ENCODE measurements at places on chromosomes 4 and X.

DNA sequence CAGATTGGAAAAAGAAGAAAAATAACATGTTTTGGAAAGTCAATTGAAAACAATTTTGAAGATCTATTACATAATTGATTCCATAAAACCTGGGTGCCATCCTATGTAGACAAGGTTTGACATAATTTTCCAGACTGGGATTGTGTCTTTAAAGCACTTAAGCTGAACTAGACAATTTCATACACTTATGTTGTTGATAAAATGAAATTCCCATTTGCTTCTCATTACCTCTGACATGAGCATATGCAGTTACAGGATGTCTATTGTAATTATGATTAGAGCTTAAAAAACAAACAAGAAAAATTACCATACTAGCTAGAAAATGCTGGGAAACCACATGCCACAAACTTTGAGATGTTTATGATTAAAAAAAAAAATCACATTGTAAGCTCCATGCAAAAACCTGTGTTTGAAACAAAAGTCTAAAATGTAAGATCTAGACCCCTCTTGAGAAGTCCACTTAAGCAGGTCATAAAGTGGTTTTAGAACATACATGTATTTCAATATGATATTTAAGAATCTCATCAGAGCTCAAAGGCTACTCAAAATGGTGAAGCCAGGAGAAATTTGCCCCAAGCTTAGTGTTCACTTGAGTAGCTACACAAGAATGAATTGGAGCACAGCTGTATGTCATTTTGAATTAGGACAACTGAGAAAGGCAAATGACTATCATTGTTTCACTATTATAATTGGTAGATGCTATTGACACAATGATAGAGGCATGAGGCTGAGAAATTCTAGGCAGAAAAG lies 181.1 kb upstream of the PABPC4L start:
- DNase-seq, result no peak

- DNase-seq, result no peak
Observed at GRCh38 chr4:121599049-121599448, 97.7 kb downstream of the ANXA5 start.

DNA sequence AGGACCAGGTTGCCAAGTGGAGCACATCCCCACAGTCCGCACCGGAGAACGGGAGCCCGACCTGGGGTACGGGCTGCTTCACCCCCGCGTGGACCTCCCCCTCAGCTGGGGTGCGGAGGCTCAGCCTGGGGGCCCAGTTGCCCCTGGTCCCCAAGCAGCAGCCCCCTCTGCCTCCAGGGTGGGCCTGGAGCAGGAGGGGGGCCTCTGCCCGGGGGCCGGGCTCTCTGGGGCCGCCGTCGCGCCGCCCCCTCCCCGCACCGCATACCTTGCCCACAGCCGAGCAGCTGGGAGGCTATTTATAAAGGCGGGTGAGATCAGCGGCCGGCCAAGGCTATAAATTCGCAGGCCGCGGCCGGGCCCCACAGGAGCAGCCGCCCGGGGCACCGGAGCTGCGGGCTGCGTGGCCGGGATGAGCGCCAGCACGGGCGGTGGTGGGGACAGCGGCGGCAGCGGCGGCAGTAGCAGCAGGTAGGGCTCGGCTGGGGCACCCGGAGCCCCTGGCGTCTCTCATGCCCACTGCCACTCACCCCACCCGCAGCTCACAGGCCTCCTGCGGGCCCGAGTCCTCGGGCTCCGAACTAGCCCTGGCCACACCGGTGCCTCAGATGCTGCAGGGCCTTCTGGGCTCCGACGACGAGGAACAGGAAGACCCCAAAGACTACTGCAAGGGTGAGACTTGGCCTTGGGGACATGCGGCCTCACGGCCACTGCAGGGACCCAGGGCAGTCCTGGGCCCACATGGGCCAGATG lies at the start of gene SRPK3:
TSS of gene SRPK3 (plus strand) at position 364 of the 750 bp plus-strand sequence. CDS start at position 410, 46 bp downstream.
- no peak for DNase-seq

GRCh38 chr4:12389604-12390003 lies 960.9 kb upstream of the HS3ST1 start:
- DNase-seq, result no peak

DNA sequence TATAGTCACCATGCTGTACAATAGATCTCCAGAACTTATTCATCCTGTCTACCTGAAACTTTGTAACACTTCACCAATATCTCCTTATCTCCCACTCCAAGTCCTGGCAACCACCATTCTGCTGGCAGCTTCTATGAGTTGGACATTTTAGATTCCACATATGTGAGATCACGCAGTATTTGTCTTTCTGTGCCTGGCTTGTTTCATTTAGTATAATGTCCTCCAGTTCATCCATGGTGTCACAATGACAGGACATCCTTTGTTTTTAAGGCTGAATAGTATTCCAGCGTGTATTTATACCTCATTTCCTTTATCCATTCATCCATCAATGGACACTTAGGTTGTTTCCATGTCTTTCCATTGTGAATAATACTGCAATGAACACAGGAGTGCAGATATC lies 198.7 kb downstream of the QDPR start:
- DNase-seq, result no peak

GRCh38 chr4:107823870-107824349 lies 822 bp upstream of the SGMS2 start:
- DNase-seq, result no peak

- peak; percentile 10 for DNase-seq
Observed at GRCh38 chr4:142818031-142818430, 28.1 kb downstream of the INPP4B start.

- no peak for DNase-seq
Observed at GRCh38 chr4:87882861-87883260, 50.1 kb downstream of the MEPE start.

- DNase-seq, result no peak
Observed at GRCh38 chr4:144910723-144911122, 187.3 kb downstream of the ANAPC10 start.

GRCh38 chrX:26160301-26160700 lies at the start of gene MAGEB6B:
Gene MAGEB6B, plus strand, starts transcription at chrX:26160601. Its CDS starts 0 bp downstream, at chrX:26160601.
- DNase-seq, result no peak

DNA sequence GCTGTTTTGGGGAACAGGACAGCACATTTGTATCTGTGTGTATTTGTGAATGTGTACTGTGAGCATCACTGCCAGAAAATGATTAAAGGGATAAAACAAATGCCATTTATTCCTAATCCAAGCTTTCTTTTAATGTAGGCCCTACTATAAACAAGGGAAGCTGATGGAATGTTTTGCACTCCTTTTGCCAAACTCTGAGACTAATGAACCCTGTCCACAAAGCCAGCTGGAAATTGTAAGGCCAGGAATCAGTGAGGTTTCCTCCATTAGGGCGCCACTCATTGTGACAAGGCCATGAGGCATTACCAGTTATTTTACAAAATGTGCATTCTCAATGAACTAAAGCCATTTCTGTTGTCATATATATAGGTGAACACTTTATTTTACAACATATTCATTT lies 163.0 kb upstream of the NAP1L5 start:
- no peak for DNase-seq

GRCh38 chr4:145619639-145619996 lies 433 bp downstream of the MMAA start:
- DNase-seq, result no peak

GRCh38 chr4:77785669-77786068 lies 33.5 kb downstream of the CNOT6L start:
- no peak for DNase-seq

- no peak for DNase-seq
Observed at GRCh38 chrX:107935664-107936433, 46.3 kb downstream of the TEX13B start.

- no peak for DNase-seq
Observed at GRCh38 chrX:36908801-36909675, 99.1 kb upstream of the FAM47C start.

GRCh38 chr4:18388039-18388438 lies 366.5 kb upstream of the LCORL start:
- no peak for DNase-seq

GRCh38 chrX:150863191-150863590 lies 35.3 kb downstream of the CD99L2 start:
- DNase-seq, result no peak

GRCh38 chrX:107324493-107325310 lies 118.3 kb downstream of the DNAAF6 start:
- no peak for DNase-seq

DNA sequence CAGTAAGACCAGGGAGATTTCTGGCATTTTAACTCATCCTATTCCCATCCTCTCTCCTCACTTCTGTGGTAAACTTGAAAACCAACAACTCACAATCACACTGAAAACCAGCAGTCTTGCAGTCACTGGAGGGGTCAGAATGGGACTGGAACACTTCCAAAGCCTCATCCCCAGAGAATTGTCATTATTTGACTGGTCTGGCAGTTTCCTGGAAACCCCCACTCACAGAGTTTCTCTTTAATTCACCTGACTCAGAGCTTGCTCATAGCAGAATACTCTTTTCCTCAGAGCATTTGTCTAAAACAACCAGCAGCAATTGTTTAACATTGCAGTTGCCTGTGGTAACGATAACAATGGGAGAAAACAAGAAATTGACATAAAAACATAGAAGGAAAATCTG lies 7.3 kb upstream of the RAB9B start:
- DNase-seq, result no peak

DNA sequence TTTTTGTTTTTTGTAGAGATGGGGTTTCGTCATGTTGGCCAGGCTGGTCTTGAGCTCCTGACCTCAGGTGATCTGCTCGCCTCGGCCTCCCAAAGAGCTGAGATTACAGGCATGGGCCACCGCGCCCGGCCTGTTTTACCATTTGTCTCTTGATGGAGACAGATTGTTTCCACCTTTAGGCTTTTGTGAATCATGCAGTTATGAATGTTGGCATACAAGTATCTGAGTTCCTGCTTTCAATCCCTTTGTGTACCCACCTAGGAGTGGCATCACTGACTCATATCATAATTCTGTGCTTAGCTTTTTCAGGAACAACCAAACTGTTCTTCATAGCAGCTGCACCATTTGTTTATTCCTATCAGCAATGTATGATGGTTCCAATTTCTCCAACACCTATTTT lies 20.2 kb upstream of the MGST2 start:
- no peak for DNase-seq

DNA sequence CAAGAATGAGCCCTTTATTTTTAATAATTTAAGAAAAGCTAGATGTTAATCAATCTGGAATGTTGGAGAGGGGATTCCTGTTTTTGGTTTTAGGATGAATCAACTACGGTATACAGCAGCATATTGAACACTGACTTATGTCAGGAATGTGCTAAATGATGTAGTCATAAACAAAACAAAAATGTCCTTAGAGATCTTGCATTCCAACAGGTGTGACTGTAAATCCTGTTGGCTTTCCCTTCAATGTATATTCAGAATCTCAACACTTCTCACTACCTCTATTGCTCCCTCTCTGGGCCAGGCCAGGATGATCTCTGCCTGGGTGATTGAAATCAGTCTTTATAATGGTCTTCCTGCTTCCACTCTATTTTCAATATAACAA lies 37.8 kb upstream of the BDH2 start:
- DNase-seq, result no peak

DNA sequence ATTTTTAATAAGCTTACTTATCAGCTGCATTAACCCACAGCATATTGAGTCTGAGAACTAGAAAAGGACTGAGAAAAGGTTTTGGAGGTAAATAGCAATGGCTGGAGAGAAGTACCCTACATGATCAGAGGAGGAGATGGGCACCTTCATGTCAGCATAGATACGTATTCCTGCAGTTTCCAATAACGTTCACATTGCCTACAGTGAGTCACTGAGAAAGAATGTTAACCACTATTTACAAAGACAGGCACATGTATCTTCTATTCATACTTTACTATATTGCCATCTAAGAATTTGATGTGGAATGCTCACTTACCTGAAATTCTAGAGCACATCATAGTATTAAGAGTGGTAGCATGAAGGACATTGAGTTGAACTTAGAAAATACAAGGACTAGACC lies 92.5 kb downstream of the TLL1 start:
- DNase-seq, result no peak

DNA sequence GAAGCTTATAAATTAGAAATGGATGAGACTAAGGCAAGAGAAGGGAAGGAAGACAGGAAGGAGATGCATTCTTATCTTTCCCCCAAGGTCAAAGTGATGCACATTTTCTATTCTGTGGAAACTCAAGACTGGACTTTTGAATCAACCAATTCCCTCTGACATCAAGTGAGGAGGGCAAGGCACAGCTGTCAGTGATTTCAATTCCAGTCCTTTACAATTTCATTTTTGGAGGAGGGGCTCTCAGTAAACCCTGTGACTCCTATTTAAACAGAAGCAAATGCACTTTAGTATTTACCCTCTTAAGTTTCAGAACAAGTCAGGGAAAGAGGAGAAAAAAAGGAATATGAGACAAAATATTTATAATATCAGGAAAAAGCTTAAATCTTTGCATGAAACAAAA lies 134.0 kb downstream of the MGST2 start:
- DNase-seq, result no peak

DNA sequence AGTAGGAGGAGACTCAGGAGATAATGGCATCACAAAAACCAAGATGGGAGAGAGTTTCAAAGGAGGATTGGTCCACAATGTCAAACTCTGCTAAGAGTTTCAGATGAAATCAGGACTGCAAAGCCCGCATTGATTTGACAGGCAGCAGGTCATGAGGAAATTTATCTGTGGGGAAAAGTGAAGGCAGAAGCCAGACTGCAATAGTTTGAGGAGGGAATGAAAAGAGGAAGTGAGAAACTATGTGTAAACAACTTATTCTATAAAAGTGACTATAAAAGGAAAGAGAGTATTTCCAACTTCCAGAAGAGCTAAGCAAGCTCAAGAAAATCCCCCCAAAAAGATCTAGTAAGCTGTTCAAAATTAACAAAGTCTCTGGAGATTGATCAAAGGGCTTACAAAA lies 66.3 kb upstream of the DGKK start:
- no peak for DNase-seq

- DNase-seq, result no peak
Observed at GRCh38 chr4:55014876-55015275, 110.5 kb downstream of the KDR start.

GRCh38 chrX:32867781-32868523 lies 343.4 kb downstream of the DMD start:
- no peak for DNase-seq

GRCh38 chr4:16377887-16378286 lies 151.6 kb upstream of the TAPT1 start:
- DNase-seq, result no peak

- DNase-seq, result no peak
Observed at GRCh38 chr4:8707045-8707781, 114.6 kb downstream of the CPZ start.

DNA sequence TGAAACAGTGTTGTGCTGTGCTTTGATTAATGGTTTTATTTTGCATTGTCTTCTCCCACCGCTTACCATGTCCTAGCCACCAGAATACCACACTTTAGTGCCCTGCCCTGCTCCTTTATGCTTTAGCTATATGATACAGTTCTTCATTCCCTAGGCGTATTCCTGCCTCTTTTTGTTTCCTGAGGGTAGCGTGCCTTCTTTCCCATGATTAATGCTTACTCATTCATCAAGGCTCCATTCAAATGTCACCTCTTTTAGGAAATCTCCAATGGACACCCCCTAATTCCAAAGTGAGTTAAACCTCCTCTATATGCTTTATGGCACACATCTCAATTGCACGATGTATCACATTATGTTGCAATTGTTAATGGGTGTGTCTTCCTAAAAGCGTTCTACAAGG lies 46.3 kb downstream of the SPANXD start:
- no peak for DNase-seq

- DNase-seq, result no peak
Observed at GRCh38 chr4:186204103-186204559, 12.8 kb downstream of the CYP4V2 start.

GRCh38 chr4:104064646-104065577 lies 345.1 kb upstream of the TACR3 start:
- DNase-seq, result no peak
